NCI-H748 treated with DMSO at 0.1 percent for 48 hours (cell line): ENCODE measurements at places on chromosomes 6 and 20.

DNA sequence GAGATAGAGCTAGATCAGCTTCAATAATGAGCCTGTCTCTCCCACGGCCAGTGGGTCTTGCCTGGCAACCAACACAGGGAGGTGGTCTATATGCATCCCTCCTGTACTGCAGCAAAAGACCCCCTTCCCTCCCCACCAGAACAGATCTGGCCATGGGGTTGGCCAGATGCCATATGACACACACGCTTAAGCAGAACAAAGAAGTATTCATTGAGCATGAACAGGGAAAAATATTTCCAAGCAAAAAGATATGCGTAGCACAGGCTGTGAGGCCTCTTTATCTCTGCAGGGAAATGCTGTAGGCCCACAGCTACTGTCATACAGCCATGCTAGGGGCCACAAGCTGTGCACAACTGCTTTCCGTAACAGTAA lies 73.4 kb upstream of the NRSN1 start:
- no peak for DNase-seq

DNA sequence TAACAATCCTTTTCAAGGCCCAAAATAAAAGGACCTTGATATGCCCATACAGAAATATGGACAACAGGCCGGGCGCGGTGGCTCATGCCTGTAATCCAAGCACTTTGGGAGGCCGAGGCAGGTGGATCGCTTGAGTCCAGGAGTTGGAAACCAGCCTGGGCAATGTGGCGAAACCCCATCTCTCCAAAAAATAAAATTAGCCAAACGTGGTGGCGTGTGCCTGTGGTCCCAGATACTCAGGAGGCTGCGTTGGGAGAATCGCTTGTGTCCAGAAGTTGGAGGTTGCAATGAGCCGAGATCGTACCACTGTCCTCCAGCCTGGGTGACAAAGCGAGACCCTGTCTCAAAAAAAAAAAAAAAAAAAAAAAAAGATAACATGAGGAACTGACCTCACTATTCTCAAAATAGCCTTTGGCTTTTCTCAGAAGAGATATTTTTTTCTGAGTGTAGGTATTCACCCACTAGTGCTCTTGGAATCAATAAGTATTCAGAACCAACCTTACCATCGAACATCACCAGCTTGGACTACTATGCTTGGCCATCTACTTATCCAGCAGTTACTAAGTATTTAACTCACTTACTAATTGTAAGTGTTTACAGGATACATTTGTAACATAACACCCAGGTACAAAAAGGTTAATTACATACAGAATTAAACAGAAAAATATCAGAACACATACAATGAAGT lies 99.2 kb downstream of the OR2B2 start:
- no peak for DNase-seq

GRCh38 chr6:150332939-150333584 lies 35.8 kb upstream of the IYD start:
- no peak for DNase-seq

DNA sequence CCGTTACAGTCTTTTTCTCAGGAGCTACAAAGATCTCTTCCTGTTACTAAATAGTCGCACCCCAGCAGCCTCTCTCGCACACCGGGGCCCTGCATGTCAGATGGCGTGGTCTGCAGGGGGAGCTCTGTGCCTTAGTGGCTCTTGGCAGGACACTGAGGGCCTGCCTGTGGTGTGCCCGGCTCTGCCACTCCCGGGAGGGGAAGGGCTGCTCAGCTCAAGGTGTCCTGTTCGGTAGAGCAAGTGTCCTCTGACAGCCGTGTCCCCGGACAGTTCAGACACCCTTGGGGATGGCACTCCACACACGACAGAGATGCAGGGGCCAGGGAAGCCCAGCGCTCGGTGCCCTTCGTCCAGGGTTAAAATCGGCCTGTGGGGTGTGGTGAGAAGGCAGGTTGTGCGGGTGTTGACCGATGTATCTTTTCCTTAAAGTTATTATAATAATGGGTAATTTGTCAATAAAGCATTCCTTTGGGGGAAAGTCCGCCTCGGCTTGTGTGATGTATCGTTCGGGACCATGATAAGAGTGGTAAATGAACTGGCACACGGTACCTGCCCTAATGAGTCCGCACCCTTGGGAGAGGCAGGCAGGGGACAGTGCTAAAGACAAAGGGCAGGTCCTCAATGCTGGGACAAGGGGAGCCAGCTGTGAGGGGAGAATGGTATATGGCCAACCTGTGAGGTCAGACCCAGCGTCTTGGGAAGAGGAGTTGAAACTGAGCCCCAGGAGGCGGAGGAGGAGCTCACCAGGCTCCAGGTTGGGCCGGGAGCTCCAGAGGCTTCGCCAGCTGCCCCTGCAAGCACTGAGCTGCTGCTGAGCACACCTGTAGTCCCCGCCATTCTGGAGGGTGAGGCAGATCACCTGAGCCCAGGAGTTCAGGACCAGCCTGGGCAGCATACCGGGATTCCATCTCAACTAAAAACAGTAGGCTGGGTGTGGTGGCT lies 3.6 kb upstream of the DNAJC5 start:
- DNase-seq: no peak

- no peak for DNase-seq
Observed at GRCh38 chr6:30963641-30964040, 19.9 kb upstream of the MUC21 start.

DNA sequence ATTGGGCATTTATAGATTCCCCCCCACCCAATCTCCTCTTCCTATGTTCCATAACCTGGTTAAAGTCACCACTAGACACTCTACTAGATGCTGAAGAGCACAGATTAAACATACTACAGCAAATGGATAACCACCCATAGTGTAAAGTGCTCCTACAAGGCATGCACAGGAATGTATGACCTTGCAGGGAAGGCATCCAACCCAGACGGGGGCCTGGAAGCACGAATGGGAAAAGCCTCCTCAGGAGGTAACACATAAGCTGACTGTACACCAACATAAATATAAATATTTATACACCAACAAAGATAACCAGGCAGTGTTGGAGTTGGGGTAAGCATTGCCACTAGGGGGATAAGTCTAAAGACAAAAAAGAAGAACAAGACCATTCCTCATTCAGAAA lies 691.7 kb downstream of the GRIK2 start:
- no peak for DNase-seq

- no peak for DNase-seq
Observed at GRCh38 chr6:117169781-117170281, 95.5 kb upstream of the VGLL2 start.

DNA sequence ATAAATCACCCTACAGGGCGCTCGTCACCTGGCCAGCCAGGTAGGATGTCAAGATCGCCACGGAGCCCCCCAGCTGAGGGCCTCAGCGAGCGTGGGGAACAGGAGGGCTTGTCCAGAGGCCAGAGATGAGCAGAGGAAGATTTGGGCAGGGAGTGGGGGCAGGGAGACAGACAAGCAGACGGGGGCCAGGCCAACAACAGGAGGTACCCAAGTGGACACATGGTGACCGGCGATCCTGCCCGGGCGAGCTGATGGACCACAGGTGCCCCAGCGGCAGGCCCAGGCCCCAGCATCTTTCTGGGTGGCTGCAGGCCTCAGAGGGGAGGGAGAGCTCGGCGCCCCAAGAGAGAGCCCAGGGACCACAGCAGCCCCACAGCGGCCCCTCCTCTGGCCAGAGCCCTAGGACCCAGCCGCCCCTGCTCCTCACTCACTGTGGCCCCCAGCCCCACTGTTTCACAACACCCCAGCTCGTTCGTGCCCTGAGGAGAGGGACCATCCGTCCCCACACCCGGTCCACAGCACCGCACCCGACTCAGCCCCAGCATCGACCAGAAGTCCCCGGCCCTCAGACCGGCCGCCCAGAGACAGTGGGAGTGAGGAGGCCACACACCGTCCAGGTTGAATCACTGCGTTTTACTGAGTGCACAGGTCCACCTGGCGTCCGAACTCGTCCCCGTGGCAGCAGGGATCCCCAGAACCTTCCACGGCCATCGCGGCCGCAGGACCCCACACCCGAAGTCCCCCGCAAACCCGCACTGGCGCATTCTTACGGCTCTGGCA lies 38.6 kb upstream of the CHRNA4 start:
- DNase-seq: no peak

DNA sequence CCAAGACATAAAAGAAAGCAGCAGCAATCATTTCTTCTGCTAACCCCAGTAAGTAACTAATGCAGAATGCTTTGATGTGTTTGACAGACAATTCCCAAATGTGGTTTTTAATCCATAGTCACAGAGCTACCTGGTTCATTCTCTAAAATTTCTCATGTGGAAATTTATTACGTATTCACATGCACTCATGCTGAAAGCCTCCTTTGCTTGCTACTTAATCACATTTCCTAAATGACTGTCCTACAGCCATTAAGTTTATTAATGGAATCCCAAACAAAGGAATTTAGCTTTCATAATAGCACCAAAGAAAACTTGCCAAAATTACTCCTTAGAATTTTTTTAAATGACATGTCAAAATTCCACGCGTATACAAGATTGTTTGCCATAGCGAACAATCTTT lies 68.6 kb upstream of the MCHR2 start:
- no peak for DNase-seq

DNA sequence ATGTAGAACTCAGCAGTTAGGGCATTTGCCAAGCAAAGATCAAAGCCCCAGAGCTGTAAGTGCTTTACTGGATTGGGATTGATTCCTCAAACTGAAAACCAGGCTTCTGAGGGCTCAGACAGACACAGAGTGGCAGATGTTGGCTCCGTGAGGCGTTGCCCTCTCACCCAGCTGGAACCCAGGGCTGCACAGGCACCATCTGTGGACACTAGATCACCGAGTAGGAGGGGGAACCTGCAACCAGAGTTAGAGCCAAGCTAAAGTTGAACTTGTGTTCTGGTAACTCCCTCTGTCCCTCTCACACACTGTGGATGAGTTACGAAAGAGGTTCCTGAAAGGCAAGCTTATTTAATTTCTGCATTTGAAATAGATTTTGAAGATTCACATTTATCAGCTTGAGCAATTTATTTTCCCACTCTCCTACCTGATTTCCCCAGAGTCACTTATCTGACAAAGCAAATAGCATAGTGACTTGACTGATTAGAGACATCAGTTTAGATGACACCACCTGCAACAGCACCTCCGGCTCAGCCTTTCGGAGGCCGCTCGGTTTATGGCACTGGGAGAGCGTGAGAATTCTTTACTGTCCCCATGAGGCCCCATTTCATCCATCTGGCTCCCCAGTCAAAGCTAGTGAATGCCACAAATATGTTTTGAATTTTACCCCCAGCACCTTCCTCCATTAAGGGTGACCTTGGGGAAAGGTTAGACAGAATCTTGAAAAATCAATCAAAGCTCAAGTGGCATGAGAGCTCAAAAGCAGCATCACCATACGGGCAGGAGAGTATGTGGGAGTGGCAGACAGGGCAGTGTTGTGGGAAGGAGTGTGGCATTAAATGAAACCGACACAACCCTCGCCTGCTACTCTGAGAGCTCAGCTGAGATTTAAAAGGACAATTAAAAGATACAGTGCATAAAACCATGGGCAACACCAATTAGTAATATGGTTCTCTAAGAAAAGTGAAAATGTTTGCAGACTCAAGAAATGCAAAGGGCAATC lies 48.5 kb downstream of the RPF2 start:
- DNase-seq: no peak

DNA sequence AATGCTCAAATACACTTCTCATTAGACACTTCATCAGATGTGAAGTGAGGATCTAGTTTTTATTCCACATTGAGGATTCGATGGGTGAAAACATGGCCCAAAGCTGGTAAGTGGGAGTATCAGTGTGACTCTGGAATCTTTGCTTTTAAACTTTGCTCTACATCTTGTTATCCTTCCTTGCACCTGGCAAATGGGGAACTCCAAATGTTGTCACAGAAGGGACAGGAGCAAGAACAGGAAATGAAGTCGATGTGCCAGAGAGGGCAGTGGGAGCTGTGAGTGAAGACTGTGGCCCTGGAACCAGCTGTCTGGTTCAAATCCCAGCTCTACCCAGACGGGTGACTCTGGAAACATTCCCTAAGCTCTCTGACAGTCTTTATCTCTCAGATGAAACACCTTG lies 86.7 kb upstream of the AGPAT4 start:
- DNase-seq: no peak

- DNase-seq: no peak
Observed at GRCh38 chr6:153790876-153791473, 248.1 kb upstream of the OPRM1 start.

GRCh38 chr6:84123186-84123585 lies 89.6 kb downstream of the MRAP2 start:
- no peak for DNase-seq

GRCh38 chr6:170122651-170123050 lies 168.2 kb downstream of the DLL1 start:
- no peak for DNase-seq

- no peak for DNase-seq
Observed at GRCh38 chr20:15289337-15289736, 951.9 kb upstream of the FLRT3 start.

GRCh38 chr6:141550471-141550870 lies 582.3 kb upstream of the GJE1 start:
- no peak for DNase-seq

DNA sequence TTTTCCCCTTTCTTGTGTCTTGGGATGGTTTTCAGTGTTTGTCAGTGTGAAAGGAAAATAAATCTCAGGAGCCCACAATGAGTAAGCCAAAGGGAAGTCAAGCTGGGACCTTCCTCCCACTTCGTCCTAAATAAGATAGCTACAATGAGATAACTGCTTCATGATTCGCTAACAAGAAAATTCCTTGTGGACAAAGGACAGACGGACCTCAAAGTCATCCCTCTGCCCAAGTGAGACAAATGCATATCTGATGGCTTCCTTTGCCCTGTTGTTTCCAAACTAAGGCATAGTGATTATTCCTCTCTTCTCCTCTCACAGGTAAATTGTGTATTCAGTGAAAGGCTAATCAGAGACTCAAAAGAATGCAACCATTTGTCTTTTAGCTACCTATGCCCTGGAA lies 26.1 kb upstream of the ADTRP start:
- DNase-seq: no peak

DNA sequence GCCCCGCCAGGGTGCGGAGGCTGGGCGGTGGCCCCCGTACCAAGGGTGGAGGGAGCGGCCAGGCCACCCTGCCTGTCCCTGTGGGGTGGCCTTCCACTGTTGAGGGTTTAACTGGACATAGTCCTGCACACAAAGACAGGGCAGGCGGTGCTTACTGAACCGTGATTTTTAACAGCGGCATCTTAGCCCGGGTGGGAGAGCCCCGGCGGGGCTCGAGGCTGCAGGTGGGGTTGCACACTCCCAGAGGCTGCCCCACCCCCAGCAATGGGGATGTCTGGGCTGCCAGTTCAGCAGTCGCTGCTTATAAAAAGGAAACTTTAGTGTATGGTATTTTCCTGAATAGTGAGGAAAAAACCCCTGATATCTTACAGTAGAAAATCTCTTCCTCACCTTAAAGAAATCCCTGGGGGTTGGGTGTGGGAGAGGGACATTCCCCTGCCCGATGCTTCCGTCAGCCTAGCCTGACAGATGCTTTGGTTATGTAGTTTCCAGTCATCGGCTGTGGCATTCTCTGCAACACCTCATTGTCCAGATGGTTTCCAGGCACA lies 79.4 kb downstream of the IRF4 start:
- DNase-seq: no peak
